Esophagus muscularis mucosa (tissue), 4 donors: ENCODE measurements at places on chromosomes 2 and 18.

- H3K36me3 ChIP-seq: no peaks in the 10 kb centered on the region
- H3K4me1 ChIP-seq: peaks cover 6% of the 10 kb centered on the region
- DNase-seq: no peak
These were observed 22.1 kb upstream of the CTDP1 start for GRCh38 chr18:79657342-79657996.

GRCh38 chr2:33512112-33512511 lies 35.7 kb downstream of the RASGRP3 start:
- H3K36me3 ChIP-seq: no peaks in the 10 kb centered on the region
- peaks cover 17% of the 10 kb centered on the region for H3K4me1 ChIP-seq
- no peak overlapping the region for H3K27ac ChIP-seq
- no peak overlapping the region for H3K4me3 ChIP-seq
- H3K27me3 ChIP-seq: no peaks in the 10 kb centered on the region

DNA sequence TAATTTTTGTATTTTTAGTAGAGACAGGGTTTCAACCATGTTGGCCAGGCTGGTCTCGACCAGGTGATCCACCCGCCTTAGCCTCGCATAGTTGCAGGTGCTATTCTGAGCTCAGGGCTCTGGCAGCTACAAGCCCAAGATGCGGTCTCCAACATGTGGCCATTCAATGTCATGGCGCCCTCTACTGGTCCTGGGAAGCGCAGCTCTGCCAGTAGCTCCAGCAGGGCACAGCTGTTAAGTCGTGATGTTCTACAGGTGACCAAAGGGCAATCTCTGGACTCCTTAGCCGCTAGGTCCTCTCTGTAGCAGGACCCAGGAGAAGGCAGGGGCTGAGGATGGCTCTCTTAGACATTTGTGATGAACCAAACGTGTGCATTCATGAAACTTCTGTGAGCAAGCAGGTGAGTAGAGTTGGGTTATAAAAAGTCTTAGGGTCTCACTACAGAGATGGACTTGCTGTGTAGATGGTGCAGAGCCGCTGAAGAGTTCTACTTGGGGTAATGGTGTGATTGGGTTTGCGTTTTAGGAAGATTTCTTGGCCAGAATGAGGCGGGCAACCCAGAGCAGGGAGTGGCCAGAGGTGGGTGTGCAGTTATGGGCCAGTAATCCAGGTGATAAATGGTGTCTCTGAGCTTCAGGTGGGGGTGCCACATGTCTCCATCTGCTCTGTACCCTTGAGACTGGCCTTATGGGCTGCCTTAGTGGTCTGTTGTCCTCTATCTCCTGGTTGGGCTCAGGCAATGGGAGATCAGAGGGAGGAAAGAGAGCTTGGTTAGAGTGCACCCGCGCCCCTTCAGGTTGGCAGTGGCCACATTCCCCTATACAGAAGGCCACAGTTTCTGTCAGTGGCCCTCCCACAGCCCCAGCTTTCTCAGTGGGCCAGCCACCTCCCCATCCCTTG lies 31.0 kb downstream of the IL37 start:
- peak; percentile 81 for DNase-seq
- no peak overlapping the region for H3K4me3 ChIP-seq
- no peaks in the 10 kb centered on the region for H3K36me3 ChIP-seq
- no peaks in the 10 kb centered on the region for H3K27me3 ChIP-seq
- peaks cover 6% of the 10 kb centered on the region for H3K4me1 ChIP-seq

- peaks cover 5% of the 10 kb centered on the region for H3K4me1 ChIP-seq
- no peak for DNase-seq
- H3K36me3 ChIP-seq: no peaks in the 10 kb centered on the region
- H3K27me3 ChIP-seq: no peaks in the 10 kb centered on the region
- H3K27ac ChIP-seq: no peak overlapping the region
These were observed 124.3 kb upstream of the SLC39A10 start for GRCh38 chr2:195532628-195533271.

DNA sequence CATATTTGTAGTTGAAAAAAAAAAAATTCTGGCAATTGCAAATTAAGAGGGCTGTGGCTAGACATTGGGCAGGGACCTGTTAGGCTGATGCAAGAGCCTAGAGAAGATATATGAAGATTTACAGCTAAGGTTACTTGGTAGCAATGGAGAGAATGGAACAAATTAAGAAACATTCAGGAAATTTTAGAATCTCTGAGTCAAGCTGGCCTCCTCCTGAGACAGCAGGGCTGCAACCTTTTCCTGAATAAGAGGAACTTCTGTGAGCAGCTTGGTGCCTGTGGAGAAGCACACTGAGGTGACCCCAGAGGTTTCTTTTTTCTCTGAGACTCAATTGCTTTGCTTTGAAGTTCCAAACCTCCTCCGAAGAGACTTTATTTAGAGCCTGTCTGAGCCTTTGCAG lies 118.6 kb upstream of the LRATD1 start:
- H3K27me3 ChIP-seq: no peaks in the 10 kb centered on the region
- no peaks in the 10 kb centered on the region for H3K4me1 ChIP-seq
- no peaks in the 10 kb centered on the region for H3K36me3 ChIP-seq
- no peak overlapping the region for H3K27ac ChIP-seq
- no peak overlapping the region for H3K4me3 ChIP-seq

DNA sequence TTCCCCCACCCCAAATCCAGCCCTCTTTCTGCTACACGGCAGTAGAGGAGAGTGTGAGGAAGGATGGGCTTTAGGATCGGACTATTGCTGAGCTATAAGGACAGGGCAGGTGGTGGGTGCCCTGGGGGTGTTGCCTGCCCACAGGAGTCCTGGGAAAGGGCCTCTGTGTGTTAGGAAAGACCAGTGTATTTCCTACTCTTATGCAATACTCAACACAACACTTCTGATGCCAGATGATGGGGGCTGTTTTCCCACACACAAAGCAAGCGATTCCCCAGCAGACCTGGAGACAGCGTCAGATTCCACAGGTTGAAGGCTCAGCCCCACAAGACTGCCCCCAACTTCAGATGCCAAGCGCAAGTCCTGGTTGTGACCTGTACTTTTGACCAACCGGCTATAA lies 91.0 kb upstream of the LCLAT1 start:
- H3K27me3 ChIP-seq: no peaks in the 10 kb centered on the region
- H3K36me3 ChIP-seq: peaks cover 2% of the 10 kb centered on the region
- no peak overlapping the region for H3K27ac ChIP-seq
- H3K4me3 ChIP-seq: no peak overlapping the region
- H3K4me1 ChIP-seq: peaks cover 31% of the 10 kb centered on the region

DNA sequence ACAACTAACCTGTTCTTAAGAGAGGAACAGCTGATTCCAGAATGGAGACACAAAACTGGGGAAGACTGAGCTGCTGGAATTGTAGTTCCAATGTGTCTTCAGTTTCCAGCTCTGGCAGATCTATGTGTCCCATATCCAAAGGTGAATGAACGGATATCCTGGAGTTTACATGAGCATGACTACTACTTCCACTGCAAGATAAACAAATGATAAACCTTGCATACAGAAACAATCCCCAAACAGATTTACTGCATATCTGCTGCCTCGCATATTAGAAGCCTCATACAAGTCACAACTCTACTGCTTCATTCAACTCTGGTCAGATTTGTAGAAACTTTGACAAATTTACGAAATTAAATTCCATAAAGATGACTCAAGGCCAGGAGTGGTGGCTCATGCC lies 15.0 kb downstream of the RTTN start:
- H3K36me3 ChIP-seq: peaks cover 93% of the 10 kb centered on the region
- DNase-seq: no peak
- no peaks in the 10 kb centered on the region for H3K27me3 ChIP-seq

- no peak for DNase-seq
- H3K4me3 ChIP-seq: peak within 1 kb of the TSS; percentile 51
- no peaks in the 10 kb centered on the region for H3K36me3 ChIP-seq
- no peak within 1 kb of the TSS for H3K27ac ChIP-seq
- peaks cover 5% of the 10 kb centered on the region for H3K27me3 ChIP-seq
These were observed at the start of gene LRP1B for GRCh38 chr2:142131010-142131669. Gene LRP1B (minus strand): TSS chr2:142131016. CDS start chr2:142130729, 287 bp downstream.

- H3K4me1 ChIP-seq: no peaks in the 10 kb centered on the region
- no peaks in the 10 kb centered on the region for H3K36me3 ChIP-seq
- no peak for DNase-seq
- no peak overlapping the region for H3K4me3 ChIP-seq
These were observed 114.6 kb downstream of the VWA3B start for GRCh38 chr2:98201576-98201975.

- no peak overlapping the region for H3K4me3 ChIP-seq
- H3K36me3 ChIP-seq: no peaks in the 10 kb centered on the region
- no peaks in the 10 kb centered on the region for H3K4me1 ChIP-seq
- DNase-seq: no peak
- no peak overlapping the region for H3K27ac ChIP-seq
These were observed 10.7 kb downstream of the PSTPIP2 start for GRCh38 chr18:46061387-46061786.

DNA sequence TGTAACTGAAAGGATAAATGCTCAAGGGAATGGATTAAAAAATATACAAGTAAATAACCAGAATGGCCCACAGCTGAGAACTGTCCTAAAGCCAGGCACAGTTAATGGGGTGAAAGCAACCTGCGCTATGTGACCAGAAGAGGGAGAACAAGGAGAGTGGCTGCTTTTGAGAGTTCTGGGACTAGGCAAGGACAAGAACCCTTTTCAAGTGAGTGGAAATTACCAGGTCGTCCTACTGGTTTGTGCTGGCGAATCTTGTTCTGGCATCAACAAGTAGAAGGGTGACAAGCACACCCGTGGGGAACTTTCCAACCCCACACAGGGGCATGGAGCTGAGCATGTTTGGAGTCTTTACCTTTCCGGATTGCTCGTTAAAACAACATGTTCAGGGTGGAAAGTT lies 82.8 kb downstream of the TMEM17 start:
- H3K27ac ChIP-seq: no peak overlapping the region
- no peaks in the 10 kb centered on the region for H3K4me1 ChIP-seq
- no peaks in the 10 kb centered on the region for H3K36me3 ChIP-seq
- H3K4me3 ChIP-seq: no peak overlapping the region
- DNase-seq: peak; percentile 60

GRCh38 chr2:232281858-232282507 lies 96.6 kb upstream of the ALPP start:
- H3K4me1 ChIP-seq: no peaks in the 10 kb centered on the region
- no peak overlapping the region for H3K4me3 ChIP-seq
- no peaks in the 10 kb centered on the region for H3K27me3 ChIP-seq

GRCh38 chr2:234640657-234641056 lies 143.8 kb upstream of the ARL4C start:
- H3K4me1 ChIP-seq: no peaks in the 10 kb centered on the region
- no peak overlapping the region for H3K4me3 ChIP-seq
- no peak overlapping the region for H3K27ac ChIP-seq
- no peaks in the 10 kb centered on the region for H3K27me3 ChIP-seq
- peak; percentile 8 for DNase-seq
- no peaks in the 10 kb centered on the region for H3K36me3 ChIP-seq

- no peak overlapping the region for H3K27ac ChIP-seq
- no peak overlapping the region for H3K4me3 ChIP-seq
- H3K27me3 ChIP-seq: no peaks in the 10 kb centered on the region
- no peak for DNase-seq
- H3K4me1 ChIP-seq: peaks cover 12% of the 10 kb centered on the region
- no peaks in the 10 kb centered on the region for H3K36me3 ChIP-seq
These were observed 540.6 kb downstream of the RIT2 start for GRCh38 chr18:42574871-42575270.

GRCh38 chr2:11505652-11506610 lies 27.9 kb upstream of the GREB1 start:
- no peaks in the 10 kb centered on the region for H3K27me3 ChIP-seq
- H3K4me1 ChIP-seq: no peaks in the 10 kb centered on the region
- no peak for DNase-seq
- H3K4me3 ChIP-seq: no peak overlapping the region

DNA sequence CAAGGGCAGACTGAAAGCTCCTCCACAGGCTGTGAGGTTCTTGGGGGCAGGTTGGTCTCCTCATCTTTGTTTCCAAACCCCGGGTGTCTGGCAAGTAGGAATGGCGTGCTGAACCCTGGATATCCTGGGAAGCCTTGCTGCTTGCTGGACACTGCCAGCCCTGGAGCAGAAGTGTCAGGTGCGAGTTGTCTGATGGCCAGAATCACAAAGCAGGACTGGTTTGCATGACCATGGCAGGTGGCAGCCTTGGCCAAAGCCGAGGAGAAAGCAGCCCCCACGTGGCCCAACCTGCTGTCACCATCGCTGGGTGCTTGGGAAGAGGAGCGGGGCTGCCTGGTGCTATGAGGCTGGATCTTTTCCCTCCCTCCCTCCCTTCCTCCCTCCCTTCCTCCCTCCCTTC lies 309.5 kb upstream of the HS6ST1 start:
- H3K36me3 ChIP-seq: no peaks in the 10 kb centered on the region
- H3K27me3 ChIP-seq: no peaks in the 10 kb centered on the region

- H3K27me3 ChIP-seq: no peaks in the 10 kb centered on the region
- H3K36me3 ChIP-seq: no peaks in the 10 kb centered on the region
- peaks cover 8% of the 10 kb centered on the region for H3K4me1 ChIP-seq
- H3K4me3 ChIP-seq: no peak overlapping the region
These were observed 4.9 kb upstream of the STK17B start for GRCh38 chr2:196176142-196176738.
